ENCODE measurements at places on chromosomes 4 and X.

DNA sequence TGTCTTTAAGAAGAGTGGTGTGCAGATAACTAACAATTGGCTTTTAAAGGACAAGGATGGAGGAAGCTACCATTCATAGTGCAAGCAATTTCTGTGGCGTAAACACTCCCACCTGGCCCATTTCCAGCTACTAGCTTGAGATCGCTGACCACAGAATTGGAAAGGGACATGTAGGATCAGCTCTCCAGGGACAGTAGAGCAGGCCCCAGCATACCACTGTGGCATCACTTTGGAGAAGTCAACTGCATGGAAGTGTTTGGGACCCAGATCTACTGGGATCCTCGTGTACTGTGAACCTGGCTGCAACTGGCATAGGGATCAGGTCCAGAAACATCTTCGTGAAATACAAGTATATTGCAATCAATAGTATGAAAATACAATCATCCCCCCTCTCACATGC lies 515.0 kb downstream of the INPP4B start:
- DNase-seq, result no peak

- DNase-seq, result no peak
Measured at GRCh38 chrX:141760761-141761160, 62.2 kb upstream of the SPANXD start.

DNA sequence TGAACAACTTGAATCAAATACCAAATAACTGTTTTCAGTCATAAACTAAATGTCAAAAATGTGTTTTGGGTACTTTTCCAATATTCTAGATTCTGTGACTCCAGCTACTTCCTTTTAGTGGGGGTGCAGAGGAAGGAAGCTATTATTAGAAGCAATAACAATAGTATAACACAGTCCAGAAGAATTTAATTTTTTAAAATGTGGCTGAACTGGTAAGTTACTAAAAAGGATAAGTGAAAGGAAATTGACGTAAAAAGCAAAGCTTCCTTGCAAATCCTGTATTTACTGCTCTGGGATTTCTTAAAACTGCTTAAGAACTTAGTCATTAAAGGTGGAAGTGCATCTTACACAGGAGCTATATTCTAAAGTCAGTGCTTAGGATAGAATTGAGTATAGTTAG lies 53.2 kb downstream of the MOSPD2 start:
- DNase-seq, result no peak

GRCh38 chrX:1658071-1658491 lies 43.2 kb downstream of the ASMT start:
- DNase-seq, result no peak

- no peak for DNase-seq
Measured at GRCh38 chr4:158812543-158812942, 43.7 kb downstream of the FNIP2 start.

GRCh38 chrX:24838629-24839028 lies 144.9 kb downstream of the POLA1 start:
- peak; percentile 12 for DNase-seq

GRCh38 chr4:30754021-30754420 lies 33.9 kb downstream of the PCDH7 start:
- no peak for DNase-seq

GRCh38 chrX:68997511-68997910 lies 167.7 kb downstream of the PJA1 start:
- DNase-seq, result no peak

DNA sequence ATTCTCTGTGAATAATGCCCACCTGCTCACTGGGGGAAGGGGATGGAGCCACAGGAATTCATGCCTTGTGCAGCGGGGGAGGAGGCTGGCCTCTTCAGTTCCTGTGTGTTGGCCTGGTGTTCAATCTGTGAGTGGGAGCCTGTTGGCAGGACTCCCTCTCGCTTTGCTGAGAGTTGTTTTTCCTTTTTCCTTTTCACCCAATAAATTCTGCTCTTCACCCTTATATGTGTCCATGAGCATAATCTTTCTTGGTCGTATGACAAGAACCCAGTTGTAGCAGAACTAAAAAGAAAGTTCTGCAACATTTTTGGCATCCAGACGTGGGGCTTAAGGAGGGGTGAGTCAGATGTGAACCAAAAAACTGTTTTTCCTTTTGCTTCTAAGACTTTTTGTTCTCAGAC lies 235.2 kb upstream of the HDX start:
- DNase-seq, result no peak

DNA sequence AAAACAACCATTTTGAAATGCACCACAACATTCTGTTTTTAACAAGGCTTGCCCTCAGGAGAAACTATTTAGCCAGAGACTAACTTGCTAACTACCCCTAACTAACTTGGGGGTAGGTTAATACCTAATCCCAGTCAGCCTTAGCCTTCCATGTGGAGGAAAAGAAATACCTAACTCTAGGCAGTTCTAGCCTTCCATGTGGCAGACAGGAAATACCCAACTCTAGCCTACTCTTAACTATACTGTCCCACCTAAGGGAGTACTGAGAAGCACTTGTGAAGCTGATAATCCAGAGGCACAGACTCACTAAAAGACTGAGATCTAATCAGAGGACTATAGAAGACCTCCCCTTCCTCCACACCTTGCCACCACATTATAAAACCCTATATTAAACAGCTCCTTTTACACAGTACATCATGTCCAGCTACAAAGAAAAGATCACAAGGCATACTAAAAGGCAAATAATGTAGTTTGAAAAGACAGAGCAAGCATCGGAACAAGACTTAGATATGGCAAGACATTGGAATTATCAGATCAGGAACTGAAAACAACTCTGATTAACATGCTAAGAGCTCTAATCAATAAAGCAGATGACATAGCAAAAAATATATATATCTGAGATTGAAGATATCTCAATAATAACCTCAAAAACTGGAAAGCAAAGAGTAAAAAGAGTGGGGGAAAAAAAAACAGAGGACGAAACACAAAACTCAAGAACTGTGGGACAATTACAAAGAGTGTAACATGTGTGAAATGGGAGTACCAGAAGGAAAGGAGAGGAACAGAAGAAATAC lies 52.2 kb downstream of the FRYL start:
- DNase-seq, result no peak

- no peak for DNase-seq
Measured at GRCh38 chrX:149643496-149643895, 11.9 kb upstream of the TMEM185A start.

DNA sequence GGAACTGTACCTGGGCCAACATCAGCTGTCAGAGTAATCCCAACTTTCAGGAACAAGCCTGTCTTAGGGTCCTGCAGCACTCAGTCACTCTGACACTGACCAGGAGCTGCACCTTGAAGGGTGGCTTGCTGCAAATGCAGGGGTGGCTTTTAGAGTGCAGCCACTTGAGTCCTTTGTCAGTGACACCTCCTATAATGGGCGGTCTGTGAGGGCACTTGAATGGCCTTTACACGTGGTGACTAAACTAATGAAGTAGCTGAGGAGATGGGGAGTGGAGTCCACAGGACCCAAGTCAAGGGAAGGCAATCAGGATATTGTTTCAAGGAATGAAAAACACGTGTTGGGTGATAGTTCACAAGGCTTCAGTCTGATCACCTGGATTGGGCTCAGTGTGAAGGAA lies 11.1 kb upstream of the LNX1 start:
- DNase-seq, result no peak

GRCh38 chr4:84920617-84921016 lies 45.9 kb downstream of the WDFY3 start:
- no peak for DNase-seq

Measured in neuronal stem cell (in vitro differentiated cells).